Type B pancreatic cell (in vitro differentiated cells): ENCODE measurements at places on chromosomes 16 and 17. TPM values are rescaled to one million over a fixed set of nuclear protein-coding genes. Genes with fewer than 3 reads are reported as not detected.

The CD300LB gene
- total RNA-seq: not detected in 2 replicates

DNA sequence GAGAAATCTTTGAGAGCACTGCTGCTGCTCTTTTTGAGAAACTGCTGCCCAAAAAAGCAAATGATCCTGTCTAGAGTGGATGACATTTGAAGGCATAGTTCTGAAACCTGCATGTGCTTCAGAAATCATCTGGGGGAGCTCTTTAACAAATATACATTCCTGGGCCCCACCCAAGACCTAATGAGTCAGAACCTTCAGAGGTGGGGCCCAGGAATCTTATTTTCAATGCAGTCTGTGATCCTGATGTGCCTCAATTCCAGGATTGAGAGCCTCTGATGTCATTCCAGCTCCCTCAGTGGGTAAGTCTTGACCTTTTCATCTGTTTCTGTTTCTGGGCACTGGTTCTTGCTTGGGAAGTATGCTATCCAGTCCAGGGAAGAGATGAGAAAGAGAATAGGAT is 42.3 kb downstream of the HNF1B start:
- no peak for DNase-seq

The TMEM114 gene
- total RNA-seq: 0.50 TPM in 1 of 2 replicates, not detected in the other

- no peak for DNase-seq
Measured at GRCh38 chr17:16407911-16408588, 7.3 kb upstream of the TRPV2 start.

DNA sequence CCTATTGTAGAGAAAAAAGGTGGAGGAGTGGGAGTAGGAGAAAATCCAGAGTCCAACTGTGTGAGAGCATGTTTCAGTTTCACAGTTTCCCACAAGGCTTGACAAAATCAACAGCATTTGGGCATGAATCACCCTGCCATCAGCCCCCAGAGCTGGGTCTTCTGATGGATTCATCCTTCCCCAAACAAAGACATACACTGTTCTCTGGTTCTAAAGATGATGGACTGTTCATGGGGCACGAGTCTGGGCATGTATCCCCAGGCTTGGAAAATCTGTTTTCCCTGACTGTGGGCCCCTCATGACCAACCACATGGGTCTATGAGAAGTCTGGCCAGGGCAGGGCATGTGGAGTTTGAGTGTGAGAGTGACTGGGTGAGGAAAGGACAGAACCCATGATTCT is 210.4 kb upstream of the IRX5 start:
- DNase-seq: no peak

DNA sequence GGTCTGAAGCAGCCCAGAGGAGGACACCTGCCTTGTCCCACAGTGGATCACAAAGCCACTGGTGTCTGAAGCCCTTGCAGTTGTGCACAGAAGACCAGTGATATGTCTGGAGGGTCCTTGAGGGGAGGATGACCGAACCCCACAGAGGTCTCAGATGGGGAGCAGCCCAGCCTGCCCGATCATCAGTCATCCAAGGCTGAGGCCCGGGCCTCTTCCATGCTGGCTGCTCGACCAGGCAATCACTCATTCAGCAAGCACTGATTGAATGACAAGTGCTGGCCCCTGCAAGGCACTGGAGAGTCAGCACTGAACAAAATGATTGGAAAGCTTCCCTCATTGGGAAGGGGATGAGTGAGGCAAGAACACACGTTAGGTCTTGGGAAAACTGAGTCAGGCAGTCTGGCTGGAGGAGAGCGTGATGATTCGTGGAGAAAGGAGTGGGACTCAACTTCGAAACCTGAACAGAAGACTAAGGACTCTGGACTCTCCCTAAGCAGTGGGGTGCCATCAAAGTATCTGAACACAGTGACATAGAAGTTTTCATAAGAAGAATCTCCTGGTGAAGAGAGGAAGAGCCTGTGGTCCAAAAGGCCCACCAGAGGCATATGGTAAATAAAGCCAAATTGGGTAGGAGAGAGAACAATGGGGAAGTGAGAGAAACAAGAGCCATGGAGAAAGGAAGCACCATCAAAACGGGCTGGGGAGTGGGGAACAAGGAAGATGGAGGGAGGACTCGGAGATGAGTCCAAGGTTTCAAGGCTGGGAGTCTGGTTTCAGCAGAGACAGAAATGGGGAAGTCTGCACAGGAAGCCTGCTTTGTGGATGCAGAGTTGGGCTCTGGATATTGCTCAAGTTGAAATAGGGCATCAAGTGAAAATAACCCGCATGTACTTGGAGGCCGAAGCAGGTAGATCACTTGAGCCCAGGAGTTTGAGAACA is 10.2 kb downstream of the PIK3R5 start:
- DNase-seq: peak; percentile 39

DNA sequence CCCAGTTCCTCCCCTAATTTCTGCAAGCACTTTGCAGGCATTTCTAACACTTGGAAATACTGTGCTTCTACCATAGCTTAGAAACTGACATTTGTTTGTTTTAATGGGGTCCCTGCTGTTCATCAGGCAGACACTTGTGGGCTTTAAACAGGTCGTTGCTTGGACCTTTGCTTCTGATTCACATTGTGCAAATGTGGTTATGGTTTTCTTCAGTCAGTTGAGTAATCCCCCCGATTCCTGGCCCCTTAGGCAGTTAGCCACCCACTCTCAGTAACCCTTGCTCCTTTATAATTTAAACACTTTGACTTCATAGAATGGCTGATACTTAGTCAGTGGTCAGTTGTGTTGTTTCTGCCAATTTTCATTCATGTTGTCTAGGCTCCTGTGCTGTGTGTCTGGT is 39.4 kb downstream of the SLC47A1 start:
- no peak for DNase-seq

- no peak for DNase-seq
Measured at GRCh38 chr17:63452962-63453551, 7.0 kb upstream of the CYB561 start.

- DNase-seq: no peak
Measured at GRCh38 chr16:19094542-19095365, 19.0 kb upstream of the ITPRIPL2 start.

DNA sequence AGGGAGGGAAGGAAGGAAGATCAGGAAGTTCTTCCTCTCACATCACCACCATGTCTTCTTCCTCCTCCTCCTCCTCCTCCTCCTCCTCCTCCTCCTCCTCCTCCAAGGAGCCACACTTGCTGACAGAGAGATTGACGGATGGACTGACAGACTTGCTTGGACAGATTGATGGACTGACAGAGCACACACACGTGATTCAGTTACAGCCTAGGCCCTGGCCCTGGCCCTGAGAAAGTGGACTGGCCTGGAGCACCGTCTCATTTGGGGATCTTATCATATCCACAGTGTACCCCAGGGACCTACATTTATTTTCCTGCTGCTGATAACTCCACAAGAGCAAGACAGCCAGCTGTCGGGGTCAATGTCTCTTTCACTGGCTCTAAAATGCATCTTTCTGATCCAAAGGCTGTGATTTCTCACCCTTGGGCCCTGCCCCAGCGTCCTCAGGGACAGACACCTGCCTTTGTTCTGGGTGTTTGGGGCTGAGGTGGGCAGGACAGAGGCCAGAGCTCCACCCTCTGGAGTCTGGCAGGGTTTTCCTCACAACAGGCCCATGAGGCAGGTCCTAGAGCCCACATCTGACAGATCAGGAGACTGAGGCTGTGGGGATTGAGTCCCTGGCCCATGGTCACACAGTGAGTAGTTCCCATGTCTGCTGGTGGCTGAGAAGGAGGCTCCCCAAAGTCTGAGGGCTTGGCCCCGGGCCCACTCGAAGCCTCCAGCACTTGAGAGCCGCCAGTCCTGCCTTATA is 2.3 kb upstream of the P2RX1 start:
- DNase-seq: no peak

The USP7 gene
- total RNA-seq: 106 and 118 TPM in 2 replicates

DNA sequence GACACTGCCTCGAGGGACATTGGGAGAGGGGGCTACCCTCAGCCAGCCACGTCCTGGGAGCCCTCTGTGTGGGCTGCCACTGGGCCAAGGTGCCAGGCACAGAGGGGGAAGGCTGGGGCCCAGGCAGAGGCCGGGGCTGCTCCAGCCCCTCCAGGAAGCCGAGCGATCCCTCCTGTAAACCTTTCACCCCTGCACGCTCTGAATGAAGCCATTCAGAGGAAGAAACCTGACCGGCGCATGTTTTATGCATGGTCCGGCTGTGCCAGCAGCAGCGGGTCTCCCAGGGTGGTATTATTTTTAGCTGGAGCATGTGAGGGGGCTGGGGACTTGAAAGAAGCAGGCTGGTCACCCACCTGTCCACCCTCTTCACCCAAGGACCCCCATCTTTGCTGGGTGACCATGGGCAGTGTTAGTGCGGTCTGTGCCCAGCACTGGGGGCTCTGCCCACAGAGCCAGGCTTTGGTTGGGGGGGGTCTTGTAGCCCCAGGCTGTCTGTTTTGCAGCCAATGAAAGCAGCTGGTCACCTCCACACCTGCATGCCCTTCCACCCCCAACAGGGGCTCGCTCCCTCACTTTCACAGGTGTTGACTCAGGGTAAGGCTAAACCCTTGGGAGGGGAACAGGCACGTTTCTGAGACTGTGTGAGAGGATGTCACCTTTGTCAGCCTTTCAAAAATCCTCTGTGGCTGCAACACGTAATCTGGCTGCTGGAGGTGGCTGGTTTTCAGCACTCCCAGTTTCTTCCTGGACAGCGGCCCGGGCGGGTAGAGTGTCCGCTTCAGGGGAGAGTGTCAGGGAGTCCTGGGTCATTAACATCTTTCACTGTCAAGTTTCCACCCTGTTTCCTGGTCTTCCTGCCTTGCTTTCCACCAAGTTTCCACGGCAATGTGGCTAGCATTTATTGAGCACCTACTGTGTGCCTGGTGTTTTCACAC is 77.1 kb upstream of the BRD7 start:
- DNase-seq: no peak

GRCh38 chr17:34598161-34598776 is 18.9 kb downstream of the TMEM132E start:
- no peak for DNase-seq

- DNase-seq: no peak
Measured at GRCh38 chr17:29331075-29331707, 37.2 kb upstream of the NUFIP2 start.

The JUP gene
- 169 and 505 TPM in 2 replicates for total RNA-seq

GRCh38 chr16:86261379-86261778 is 248.9 kb upstream of the FOXF1 start:
- no peak for DNase-seq

The IL32 gene
- total RNA-seq: 12.7 and 44.1 TPM in 2 replicates

DNA sequence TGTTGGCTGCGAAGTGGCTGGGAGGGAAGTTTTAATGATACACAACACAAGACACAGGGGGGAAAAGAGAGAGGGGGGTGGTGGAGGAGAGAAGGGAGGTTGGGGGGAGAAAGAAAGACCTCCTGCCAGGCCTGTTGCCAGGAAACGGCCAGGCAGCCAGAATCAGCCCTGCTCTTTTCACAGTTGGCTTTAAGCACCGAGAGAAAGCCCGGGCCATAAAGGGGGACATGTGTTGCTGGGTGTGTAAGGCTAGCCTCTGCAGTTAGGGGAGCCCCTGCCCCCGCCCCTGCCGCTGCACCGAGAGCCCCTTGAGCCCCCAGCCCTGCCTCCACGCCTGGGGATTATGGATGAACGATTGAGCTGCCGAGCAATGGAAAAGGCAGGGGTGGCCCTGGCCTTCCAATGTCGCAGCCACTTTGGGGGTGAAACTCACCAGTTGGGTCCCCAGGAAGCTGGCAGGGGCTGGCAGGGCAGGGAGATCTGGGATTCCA is 13.9 kb upstream of the WNT3 start:
- DNase-seq: no peak

DNA sequence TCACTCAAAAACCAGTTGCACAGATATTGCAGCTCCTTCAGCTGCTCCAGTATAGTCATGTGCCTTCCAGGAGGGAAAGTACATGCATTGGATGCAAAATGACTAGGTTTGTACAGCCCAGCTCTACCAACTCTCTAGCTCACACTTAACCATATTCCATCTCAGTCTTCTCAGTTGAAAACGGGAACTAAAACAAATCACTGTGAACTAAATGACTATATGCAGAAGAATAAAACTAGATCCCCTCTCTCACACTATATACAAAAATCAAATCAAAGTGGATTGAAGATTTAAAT is 24.9 kb downstream of the DCUN1D3 start:
- no peak for DNase-seq

GRCh38 chr16:20971401-20971800 is 70.8 kb downstream of the LYRM1 start:
- DNase-seq: no peak

- no peak for DNase-seq
Measured at GRCh38 chr16:86791287-86792035, 213.1 kb downstream of the FOXL1 start.

DNA sequence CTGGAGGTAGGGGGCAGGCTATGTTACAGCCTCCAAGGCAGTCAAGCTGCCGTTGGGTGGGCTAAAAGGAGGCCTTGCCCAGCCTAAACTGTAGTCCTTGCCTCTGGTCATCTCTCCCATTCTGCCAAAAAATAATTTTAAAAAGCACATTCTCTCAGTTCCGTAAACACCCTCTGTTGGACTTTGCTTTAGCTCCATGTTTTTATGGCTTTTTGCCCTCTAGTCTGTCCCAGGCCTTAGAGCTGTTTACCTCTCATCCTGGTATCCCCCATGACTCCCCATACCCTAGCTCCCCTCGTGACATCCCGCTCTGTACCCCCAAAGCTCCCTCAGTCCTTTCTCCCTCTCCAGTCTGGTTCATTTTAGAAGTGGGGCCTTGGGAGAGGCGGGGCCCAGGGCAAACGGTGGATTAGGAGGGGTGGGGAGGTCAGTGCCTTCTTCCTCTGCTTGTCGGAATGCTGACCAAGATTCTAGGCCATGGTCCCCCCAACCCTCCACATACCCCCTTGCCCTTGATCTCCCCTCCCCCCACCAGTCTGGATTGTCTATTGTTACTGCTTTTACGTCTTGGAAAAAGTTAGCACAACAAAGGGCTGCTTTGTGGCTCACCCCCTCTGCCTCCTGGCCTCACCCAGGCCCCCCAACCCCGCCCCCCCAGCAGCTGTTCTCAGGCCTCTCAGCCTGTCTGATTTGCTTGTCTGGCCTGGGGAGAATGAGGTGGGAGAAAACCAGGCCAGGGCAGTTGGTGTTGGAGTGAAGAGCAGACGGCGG is 18.4 kb downstream of the GJD3 start:
- DNase-seq: no peak

GRCh38 chr17:82329683-82330321 is 3.8 kb downstream of the SECTM1 start:
- DNase-seq: no peak

The CFAP52 gene
- 7.0 TPM in 1 of 2 replicates, not detected in the other for total RNA-seq

- no peak for DNase-seq
Measured at GRCh38 chr17:55086635-55087058, 118.1 kb downstream of the STXBP4 start.

GRCh38 chr17:82023447-82024241 is 539 bp downstream of the LRRC45 start:
- no peak for DNase-seq

GRCh38 chr17:4235372-4236279 is 28.2 kb downstream of the ANKFY1 start:
- no peak for DNase-seq
